ENCODE measurements at places on chromosomes 1 and 21.

- no peaks in the 10 kb centered on the region for H3K4me1 ChIP-seq
- H3K27ac ChIP-seq = peak overlapping the region; percentile 59
These were observed 57.4 kb downstream of the COL6A1 start for GRCh38 chr21:46038871-46039397.

DNA sequence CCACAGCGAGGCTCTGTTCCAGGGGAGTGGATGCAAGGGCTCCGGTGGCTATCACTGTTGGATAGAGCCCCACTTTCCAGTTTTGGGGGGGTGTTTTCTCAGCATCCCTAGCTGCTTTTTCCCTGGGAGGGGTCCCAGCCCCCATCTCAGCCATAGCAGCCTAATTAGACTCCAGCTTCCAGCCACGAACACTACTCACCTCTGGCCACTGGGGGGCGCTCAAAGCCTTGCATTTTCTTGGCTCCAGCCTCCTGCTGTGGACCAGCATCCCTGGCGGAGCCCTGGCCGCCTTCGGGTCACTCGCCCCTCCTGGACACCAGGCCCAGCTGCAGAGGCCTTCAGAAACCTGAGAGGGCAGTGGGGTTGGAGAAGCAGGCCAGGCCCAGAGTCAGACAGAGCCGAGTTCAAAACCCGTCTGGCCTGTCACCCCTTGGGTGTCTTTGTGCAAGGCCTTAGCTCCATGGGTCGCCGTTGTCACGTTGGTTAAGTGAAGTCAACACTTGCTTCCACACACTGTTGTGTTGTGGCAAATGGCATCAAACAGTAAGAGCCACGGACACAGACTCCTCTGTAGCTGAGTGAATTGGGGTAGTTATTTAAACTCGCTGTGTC, 93.5 kb upstream of the ACTL8 start:
- no peaks in the 10 kb centered on the region for H3K4me1 ChIP-seq
- H3K4me3 ChIP-seq = no peak overlapping the region
- DNase-seq = peak; percentile 77

DNA sequence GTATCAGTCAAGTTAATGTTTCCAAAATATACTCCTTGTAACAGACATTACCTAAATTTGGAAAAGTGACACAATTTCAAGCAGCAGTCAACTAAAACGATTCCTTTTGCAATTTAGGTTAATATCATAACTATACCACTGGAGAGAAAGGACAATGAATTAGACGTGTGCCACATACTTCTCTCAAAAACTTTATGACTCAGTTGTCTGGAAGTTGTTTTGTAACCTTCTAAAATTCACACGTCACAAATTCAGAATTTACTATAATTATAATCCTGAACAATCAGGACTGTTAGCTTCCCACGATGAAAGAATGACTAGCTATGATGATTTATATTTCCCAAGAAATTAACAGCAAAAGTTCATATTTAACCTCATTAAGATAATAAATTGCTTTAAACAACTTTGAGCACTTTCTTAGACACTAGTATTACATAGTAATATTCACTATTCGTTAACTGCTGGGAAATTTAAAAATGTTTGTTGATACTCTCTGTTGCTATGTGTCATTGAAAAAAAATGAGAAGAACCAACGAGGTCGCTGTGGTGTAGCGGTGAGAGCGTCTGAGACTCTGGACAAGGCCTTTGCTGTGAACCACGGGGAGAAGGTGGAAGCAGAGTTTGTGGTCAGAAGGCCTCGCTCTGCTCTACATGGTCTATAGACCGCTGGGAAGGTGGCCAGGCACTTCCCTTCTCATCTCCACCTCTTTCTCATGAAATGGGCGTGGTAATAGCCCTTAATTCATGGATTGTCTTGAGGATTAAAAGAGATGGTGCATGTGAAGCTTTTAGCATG, 27.9 kb upstream of the BATF3 start:
- no peak overlapping the region for H3K27ac ChIP-seq
- no peak for DNase-seq
- no peaks in the 10 kb centered on the region for H3K36me3 ChIP-seq
- H3K27me3 ChIP-seq = no peaks in the 10 kb centered on the region
- no peaks in the 10 kb centered on the region for H3K4me1 ChIP-seq
- H3K4me3 ChIP-seq = no peak overlapping the region

GRCh38 chr21:42641311-42642218, 11.9 kb upstream of the PDE9A start:
- H3K36me3 ChIP-seq = no peaks in the 10 kb centered on the region
- no peaks in the 10 kb centered on the region for H3K27me3 ChIP-seq
- no peak overlapping the region for H3K27ac ChIP-seq
- peak; percentile 43 for DNase-seq
- no peaks in the 10 kb centered on the region for H3K4me1 ChIP-seq

- no peak overlapping the region for H3K4me3 ChIP-seq
- H3K36me3 ChIP-seq = no peaks in the 10 kb centered on the region
- DNase-seq = peak; percentile 77
- H3K4me1 ChIP-seq = no peaks in the 10 kb centered on the region
These were observed 41.0 kb upstream of the COL18A1 start for GRCh38 chr21:45363921-45364467.

DNA sequence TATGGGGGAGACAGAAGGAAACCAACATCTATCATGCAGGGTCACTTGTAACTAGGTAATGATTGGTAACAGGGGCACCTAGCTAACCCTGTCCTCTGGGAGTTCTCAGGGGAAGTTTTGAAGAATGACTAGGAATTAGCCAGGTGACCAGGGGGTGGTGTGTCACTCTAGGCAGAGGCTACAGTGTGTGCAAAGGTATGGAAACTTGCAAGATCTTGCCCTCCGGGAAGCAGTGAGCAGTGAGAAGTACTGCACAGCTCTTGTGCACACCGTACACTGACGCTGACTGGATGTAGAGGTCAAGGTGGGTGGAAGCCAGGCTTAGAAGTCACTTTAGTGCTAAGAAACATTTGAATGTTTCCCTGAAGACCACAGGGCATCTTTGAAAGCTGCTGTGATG, 62.9 kb upstream of the LMO4 start:
- H3K4me1 ChIP-seq = no peaks in the 10 kb centered on the region
- DNase-seq = no peak
- H3K4me3 ChIP-seq = no peak overlapping the region
- H3K27ac ChIP-seq = no peak overlapping the region
- no peaks in the 10 kb centered on the region for H3K36me3 ChIP-seq

DNA sequence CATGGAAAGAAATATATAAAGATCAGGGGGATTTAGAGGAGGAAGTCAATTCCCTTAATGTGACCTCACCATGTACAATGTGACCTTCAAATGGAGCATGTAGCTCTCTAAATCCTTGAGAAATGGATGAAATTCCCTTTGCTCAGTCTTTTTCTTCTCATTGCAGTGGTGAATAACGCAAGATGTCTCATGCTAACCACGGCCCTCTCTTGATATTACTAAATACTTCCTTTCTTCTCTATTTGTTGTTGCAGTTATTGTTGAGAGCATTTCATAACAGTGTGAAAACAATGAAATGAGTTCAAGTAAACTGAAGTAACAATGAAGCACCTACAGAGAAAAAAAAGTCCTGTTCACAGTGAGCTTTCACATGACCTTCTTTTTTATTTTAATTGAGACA, 55.6 kb downstream of the ZNF281 start:
- no peaks in the 10 kb centered on the region for H3K27me3 ChIP-seq
- H3K27ac ChIP-seq = no peak overlapping the region
- no peaks in the 10 kb centered on the region for H3K4me1 ChIP-seq
- no peak overlapping the region for H3K4me3 ChIP-seq
- H3K36me3 ChIP-seq = no peaks in the 10 kb centered on the region
- no peak for DNase-seq

GRCh38 chr1:198845851-198846250, 207.0 kb downstream of the PTPRC start:
- no peaks in the 10 kb centered on the region for H3K27me3 ChIP-seq
- H3K36me3 ChIP-seq = no peaks in the 10 kb centered on the region
- no peak overlapping the region for H3K27ac ChIP-seq
- no peaks in the 10 kb centered on the region for H3K4me1 ChIP-seq
- H3K4me3 ChIP-seq = no peak overlapping the region
- no peak for DNase-seq

GRCh38 chr21:42459082-42459460, 37.0 kb downstream of the RSPH1 start:
- H3K27me3 ChIP-seq = no peaks in the 10 kb centered on the region
- no peak for DNase-seq
- no peaks in the 10 kb centered on the region for H3K4me1 ChIP-seq
- peak overlapping the region; percentile 94 for H3K27ac ChIP-seq
- H3K4me3 ChIP-seq = no peak overlapping the region

GRCh38 chr1:165645654-165646366, 14.8 kb downstream of the MGST3 start:
- DNase-seq = no peak
- peaks cover 30% of the 10 kb centered on the region for H3K4me1 ChIP-seq
- no peaks in the 10 kb centered on the region for H3K27me3 ChIP-seq
- H3K36me3 ChIP-seq = no peaks in the 10 kb centered on the region
- H3K27ac ChIP-seq = peak overlapping the region; percentile 62
- H3K4me3 ChIP-seq = peak overlapping the region; percentile 20

GRCh38 chr21:27505516-27505915, 538.6 kb upstream of the ADAMTS5 start:
- H3K4me3 ChIP-seq = no peak overlapping the region
- no peak overlapping the region for H3K27ac ChIP-seq
- no peak for DNase-seq
- no peaks in the 10 kb centered on the region for H3K27me3 ChIP-seq

DNA sequence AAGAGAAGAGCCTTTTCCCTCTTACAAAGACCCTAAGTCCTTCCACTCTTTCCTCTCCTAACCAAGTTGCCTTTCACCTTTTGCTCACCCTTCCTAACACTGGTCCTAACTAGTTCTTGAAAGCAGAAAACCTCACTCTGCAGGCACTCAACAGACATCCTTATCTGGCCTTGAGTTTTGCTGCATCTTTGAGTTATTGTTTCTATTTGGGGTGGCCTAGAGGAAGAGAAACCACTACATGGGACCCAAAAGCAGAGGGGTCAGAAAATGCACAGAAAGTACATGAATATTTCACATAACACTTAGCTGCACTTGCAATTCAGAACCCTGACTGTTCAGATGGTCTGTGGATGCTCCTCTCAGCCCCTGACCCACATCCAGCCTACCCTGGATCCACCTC, 178.3 kb upstream of the SYT6 start:
- no peak overlapping the region for H3K27ac ChIP-seq
- no peak overlapping the region for H3K4me3 ChIP-seq
- no peaks in the 10 kb centered on the region for H3K27me3 ChIP-seq
- no peak for DNase-seq

DNA sequence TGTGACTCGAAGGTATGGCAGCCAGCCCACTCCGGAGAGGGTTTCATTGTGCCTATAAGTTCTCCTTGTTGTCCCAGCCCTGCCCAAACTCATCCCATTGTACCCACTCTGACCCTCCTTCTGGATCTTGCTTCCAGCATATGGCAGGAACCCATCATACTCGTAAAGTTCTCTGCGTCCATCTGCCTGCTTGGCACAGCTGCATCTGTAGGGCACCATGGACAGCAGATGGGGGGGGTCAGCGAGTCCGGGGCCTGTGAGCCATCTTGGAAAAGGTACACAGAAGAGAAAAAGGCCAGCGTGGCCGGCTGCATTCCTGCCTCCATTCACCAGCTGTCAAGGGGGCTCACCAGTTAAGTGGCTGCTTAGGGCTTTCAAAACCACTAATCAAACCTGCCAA, 94.9 kb upstream of the IGSF21 start:
- no peaks in the 10 kb centered on the region for H3K36me3 ChIP-seq
- no peaks in the 10 kb centered on the region for H3K27me3 ChIP-seq
- no peak overlapping the region for H3K27ac ChIP-seq
- H3K4me3 ChIP-seq = no peak overlapping the region
- H3K4me1 ChIP-seq = no peaks in the 10 kb centered on the region

GRCh38 chr21:29189353-29189752, 58.9 kb downstream of the MAP3K7CL start:
- no peak overlapping the region for H3K4me3 ChIP-seq
- H3K4me1 ChIP-seq = no peaks in the 10 kb centered on the region
- no peaks in the 10 kb centered on the region for H3K27me3 ChIP-seq
- no peak for DNase-seq

GRCh38 chr1:103898576-103899345, 149.1 kb downstream of the AMY1C start:
- H3K4me3 ChIP-seq = no peak overlapping the region
- no peak for DNase-seq
- H3K36me3 ChIP-seq = no peaks in the 10 kb centered on the region
- no peaks in the 10 kb centered on the region for H3K27me3 ChIP-seq

DNA sequence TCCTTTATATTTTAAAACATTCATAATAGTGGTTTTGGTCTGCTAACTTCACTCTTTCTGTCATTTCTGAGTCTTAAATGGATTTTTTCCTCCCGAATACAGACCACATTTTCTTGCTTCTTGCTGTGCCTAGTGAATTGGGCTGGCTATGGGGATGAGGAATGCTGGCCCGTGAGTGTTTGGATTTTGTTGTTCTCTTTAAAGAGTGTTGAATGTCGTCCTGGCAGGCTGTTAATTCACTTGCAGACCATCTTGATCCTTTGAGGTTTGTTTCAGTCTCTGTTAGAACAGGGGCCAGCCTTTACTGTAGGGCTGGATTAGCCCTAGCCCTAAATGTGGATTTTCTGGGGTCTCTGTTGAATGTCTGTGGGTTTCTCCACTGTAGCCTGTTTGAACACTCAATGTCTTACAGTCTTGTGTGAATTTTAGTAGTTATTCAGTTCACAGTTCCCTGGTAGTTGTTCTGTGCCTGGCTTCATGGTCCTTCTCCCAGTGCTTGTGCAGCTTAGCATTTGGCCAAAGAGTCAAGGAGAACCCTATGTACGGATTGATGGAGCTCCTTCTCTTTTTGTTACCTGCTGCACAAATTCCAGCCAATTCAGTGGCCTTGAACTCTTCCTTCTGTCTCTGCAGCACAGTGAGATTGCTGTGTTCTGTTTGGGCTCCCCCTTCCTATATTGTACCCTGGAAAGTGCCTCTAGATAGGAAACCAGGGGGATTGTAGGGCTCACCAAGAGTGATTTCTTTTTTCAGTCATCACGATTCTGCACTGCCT, 95.7 kb downstream of the DYRK1A start:
- no peak overlapping the region for H3K27ac ChIP-seq
- no peak overlapping the region for H3K4me3 ChIP-seq
- DNase-seq = no peak
- H3K36me3 ChIP-seq = no peaks in the 10 kb centered on the region

GRCh38 chr1:41322835-41323234, 38.4 kb upstream of the FOXO6 start:
- no peak overlapping the region for H3K27ac ChIP-seq
- no peaks in the 10 kb centered on the region for H3K27me3 ChIP-seq
- no peak for DNase-seq
- no peaks in the 10 kb centered on the region for H3K36me3 ChIP-seq
- no peak overlapping the region for H3K4me3 ChIP-seq

DNA sequence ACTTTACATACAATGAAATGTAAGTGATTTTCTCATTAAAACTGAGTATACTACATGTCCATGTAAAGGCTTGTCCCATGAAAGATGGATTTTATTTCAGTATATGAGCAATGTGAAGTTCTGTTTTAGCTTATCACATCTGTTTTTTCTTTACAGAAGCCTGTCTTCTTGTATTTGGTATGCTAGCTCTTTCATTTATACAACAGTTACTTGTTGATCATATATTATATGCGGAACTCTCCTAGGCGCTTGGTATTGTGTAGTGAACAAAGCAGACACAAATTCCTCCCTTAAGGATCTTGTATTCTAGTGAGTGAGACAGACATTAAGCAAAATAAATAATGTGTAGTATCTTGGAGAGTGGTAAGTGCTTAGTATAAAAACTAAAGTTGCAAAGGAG, 10.6 kb downstream of the MAP3K21 start:
- no peak for DNase-seq
- no peak overlapping the region for H3K4me3 ChIP-seq
- H3K27me3 ChIP-seq = no peaks in the 10 kb centered on the region
- no peaks in the 10 kb centered on the region for H3K36me3 ChIP-seq
- H3K4me1 ChIP-seq = no peaks in the 10 kb centered on the region
